Renal pelvis (tissue), 12 donors: ENCODE measurements at places on chromosomes 12 and 14.

- no peak for DNase-seq
Measured at GRCh38 chr14:66403183-66403582, 83.0 kb upstream of the CCDC196 start.

- DNase-seq: no peak
Measured at GRCh38 chr14:77867476-77867875, 67.6 kb downstream of the ADCK1 start.

DNA sequence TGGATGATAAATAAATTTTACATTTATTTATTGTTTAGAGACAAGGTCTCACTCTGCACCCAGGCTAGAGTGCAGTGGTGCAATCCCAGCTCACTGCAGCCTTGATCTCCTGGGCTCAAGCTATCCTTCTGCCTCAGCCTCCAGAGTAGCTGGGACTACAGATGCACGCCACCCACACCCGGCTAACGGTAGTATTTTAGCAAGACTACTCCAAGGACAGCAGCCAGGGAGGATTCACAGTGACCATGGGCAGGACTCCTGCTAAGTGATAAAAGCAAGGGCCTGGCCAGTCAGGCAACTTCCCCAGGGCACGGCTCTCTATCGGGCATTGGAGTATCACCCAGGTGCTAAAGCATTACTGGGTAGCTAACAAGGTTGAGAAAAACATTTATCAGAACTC is 55.4 kb downstream of the ARL6IP4 start:
- DNase-seq: no peak

DNA sequence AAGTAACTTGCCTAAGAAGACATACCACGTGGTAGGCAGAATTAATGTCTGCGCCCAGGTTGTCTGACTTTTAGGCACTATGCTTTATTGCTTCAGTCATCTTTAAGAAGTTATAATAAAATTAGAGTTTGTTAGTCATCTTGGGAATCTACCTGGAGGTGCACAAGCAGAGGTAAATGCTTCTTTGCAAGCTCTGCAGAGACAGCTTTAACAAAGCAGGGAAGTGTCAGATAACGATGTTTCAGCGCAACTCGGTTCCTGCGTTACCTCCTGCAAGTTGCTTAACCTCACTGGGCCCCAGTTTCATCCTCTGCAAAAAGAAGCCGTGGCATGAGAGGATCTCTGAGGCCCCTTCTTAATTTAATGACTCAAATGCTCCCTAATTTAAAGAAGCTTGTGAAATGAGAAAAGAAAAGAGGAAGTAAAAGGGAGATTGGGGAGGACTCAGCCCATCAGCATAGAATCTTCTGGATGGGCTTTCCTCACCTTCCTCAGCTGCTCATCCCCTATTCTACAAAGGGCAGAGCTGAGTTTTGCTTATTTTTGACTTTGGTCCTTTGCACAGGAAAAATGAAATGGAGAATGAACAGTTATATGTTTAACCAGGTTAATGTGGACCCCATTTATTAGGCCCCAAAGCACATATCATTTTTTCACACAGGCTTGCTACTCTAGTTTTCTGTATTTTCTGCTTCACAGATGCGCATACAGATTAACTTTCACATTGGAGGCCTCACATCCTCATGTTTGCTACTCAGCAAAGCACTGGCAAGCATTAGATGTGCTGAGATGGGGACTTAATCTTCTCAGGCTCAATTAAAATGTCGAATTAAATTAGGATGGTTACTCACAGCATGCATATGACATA is 5.1 kb downstream of the ARHGDIB start:
- DNase-seq: no peak

GRCh38 chr14:102317564-102318248 is 1.8 kb upstream of the ZNF839 start:
- DNase-seq: no peak

DNA sequence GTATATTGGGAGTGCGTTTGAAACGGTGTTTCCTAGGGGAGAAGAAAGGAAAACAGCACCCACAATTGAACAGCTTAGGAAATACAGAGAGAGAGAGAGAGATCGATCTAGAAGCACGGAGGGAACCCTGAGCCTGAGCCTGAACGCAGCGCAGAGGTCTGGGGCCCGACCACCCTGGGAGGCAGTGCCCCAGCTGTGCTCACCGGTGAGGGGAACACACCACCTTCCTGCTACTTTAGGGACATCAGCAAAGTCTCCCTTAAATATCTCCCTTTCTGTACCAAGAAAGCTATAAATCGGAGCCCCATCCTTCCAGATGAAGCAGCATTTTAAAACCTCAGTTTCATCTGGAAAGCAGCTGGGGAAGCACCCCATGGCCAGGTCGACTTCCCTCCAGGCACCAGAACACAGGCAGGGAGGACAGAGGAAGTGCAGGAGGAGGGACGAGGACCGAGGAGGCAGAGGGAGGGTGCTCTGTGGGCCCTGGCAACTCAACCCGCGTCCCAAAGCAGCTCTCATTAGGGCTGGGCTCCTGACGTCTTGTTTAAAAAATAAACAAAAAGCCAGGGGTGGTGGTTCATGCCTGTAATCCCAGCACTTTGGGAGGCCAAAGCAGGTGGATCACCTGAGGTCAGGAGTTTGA is 12.2 kb downstream of the RIMBP2 start:
- DNase-seq: no peak

DNA sequence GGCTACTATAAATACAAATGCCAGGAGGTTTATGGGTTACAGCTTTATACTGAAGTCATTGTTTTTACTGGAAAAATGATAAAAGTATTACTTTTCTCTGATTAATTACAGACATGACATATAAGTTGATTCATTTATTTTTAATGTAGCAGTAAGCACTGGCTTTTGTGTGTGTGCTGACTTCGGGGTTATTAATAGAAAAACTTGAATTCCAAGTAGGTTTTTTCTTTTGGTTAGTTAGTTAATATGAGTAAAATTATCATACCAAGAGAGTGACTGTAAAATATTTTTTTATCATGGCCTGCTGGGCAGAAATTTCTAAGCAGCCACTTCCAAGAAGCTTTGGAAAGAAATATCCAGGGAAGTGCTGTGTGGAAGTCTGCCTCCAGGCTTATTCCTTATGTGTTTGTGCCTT is 56.4 kb downstream of the IFT81 start:
- DNase-seq: no peak
